ENCODE measurements at places on chromosomes 2 and 18.

GRCh38 chr2:119549241-119549640 is 5.0 kb downstream of the CFAP221 start:
- ATAC-seq = no peak

- no peak for ATAC-seq
Measured at GRCh38 chr18:43160509-43160908, 45.0 kb upstream of the RIT2 start.

- ATAC-seq = no peak
Measured at GRCh38 chr2:240916571-240917008, 10.5 kb downstream of the CROCC2 start.

DNA sequence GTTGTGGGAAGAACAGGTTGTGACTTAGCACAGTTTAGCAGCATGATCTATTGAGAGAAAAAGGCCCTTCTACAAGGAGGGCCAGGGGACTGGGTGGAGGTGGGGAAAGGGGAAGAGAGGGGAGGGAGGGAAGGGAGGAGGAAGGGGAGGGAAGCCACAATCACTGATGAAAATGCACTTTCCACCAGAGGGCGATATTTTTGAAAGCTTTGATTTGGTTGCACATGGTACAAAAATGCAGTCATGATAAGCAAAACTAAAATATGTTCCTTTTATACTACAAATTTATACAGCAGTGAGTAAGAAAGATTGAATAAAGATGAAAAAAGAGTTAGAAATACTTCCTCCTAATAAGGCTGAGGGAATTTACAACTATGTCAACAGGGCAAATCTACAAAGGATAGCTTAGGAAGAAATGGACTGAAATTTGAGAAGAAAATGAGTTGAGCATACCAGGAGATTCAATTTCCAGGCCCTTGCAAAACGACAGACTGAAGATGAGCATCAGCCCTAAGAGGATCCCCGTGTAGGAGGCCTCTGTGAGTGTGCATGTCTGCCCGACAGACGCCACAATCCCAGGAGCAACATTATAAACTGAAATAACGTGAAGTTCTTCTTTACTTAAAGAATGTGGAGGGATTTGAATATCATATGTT is 17.2 kb downstream of the SH3YL1 start:
- ATAC-seq = no peak

DNA sequence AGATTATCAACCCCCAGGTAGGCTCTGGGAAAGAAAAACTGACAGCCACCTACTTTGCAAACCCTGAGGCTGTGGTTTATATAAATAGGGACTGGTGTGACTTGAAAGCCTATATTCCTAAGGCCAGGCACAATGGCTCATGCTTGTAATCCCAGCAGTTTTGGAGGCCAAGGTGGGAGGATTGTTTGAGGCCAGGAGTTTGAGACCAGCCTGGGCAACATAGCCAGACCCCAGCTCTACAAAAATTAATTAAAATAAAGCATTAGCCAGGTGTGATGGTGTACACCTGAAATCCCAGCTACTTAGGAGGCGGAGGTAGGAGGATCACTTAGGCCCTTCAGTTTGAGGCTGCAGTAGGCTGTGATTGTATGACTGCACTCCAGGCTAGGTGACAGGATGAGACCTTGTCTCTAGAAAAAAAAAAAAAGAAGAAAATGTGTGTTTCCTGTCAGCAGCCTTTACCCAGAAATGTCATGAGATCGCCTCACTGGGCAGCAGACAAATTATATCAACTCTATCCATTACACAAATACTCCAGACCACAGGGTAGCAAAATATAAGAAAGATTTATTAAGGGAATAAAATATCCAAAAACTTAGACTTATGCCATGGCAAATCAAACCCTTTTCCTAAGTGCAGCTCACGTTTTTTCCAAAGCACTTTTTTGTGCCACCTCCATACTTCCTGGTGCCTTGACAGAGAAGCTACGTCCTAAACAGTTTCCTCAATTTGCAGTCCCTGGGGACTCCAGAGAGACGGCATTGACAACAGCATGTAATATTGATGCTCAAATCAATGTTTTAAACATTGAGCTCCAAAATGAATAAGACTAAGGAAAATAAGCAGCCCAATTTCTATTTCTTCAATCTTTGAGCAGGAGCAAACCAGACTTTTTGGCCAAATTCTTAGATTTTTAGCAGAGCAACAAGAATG is 190.8 kb upstream of the NDUFV2 start:
- ATAC-seq = no peak

- no peak for ATAC-seq
Measured at GRCh38 chr2:118251427-118251826, 163.2 kb downstream of the INSIG2 start.

- peak; percentile 86 for ATAC-seq
Measured at GRCh38 chr2:216348756-216349308, 23.5 kb downstream of the MARCHF4 start.

DNA sequence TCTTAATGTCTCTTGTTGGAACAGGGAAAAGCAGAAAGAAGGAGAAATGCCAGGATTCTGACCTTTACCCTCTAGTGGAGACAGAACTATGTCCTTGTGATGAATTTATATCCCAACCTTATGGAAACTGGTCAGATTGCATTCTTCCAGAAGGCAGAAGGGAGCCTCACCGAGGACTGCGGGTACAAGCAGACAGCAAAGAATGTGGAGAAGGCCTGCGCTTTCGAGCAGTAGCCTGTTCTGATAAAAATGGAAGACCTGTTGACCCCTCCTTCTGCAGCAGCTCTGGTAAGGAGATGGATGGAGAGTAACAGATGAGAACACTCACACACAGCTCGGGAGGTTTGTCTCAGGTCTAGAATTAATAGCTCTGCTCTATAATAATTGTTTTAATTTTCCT is 552.7 kb upstream of the HNMT start:
- ATAC-seq = no peak

DNA sequence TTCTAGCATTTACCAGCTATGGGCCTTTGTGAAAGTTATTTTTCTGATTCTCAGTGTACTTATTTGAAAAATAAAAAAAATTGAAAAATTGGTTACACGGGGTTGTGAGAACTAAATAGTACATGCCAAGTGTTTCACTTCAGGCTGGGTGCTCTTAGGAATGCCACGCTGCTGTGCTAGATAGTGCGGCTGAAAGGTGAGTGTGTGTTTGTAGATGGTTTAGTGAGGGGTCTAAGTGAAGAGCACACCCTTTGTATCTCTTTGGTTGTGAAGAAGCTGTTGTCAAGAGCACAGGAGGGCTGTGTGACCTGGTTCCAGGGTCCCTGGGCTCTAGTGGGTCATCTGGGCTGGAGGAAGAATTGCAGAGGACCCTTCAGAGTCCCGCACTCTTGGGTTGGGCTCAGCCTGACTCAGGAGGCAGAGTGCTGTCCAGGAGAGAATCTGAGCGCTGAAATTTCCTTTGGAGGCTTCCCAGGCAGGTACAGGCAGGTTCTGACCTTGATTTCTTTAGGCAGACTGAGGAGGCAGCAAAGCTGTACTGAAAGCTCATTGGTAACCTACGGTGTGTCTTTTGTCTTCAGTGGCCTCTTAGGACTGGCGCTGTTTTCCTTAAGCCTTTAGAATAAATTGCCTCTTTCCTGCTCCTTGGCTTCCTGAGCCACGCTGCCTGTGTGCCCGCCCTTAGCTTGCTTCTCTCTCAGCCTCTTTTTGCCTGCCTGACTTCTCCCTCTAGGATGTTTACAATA is 44.4 kb downstream of the MAP4K4 start:
- ATAC-seq = no peak

GRCh38 chr2:99657691-99658258 is 168.0 kb upstream of the REV1 start:
- ATAC-seq = no peak

GRCh38 chr2:225889452-225889851 is 489.9 kb downstream of the NYAP2 start:
- no peak for ATAC-seq

GRCh38 chr2:55530539-55531081 is 11.1 kb downstream of the CFAP36 start:
- ATAC-seq = peak; percentile 60

DNA sequence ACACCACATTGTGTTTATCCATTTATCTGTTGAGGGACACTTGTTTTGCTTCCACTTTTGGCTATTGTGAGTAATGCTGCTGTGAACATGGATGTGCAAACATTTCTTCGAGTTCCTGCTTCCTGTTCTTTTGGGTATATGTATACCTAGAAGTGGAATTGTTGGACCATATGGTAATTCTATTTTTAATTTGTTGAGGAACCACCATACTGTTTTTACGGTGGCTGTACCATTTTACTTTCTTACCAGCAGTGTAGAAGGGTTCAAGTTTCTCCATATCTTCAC is 23.1 kb downstream of the ANXA4 start:
- ATAC-seq = no peak

DNA sequence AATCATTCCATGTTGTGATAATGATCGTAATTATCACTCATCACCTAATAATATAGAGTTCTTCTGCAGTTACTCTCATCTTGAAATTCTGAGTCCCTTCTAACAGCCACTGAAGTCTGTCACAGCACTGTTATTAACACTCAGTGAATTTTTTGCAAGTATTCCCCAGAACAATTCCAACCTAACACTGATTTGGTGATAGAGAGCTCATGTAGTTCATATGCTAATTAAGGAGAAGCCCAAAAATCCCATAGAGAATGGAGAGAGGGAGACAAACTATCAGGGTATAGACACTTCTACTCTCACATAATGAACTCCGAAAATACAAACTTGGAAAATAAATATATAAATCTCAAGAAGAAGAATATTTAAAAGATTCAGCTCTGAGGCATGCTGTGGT is 1253.4 kb upstream of the NXPH2 start:
- no peak for ATAC-seq

DNA sequence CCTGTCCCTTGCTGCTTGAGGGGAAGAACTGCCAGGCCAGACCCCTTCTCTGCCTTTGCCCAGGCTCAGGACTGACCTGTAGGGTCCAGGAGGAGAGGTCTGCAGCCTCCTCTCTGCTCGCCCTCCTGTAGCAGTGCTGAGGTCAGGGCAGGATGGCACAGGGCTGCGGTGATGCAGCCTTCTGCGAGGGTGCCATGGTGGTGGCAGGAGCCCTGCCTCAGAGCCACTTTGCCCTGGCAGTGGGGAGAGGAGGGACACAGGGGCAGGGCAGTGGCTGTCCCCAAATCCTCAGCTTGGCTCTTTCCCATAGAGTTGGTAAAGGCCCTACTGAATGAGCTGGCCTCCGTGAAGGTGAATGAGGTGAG is 884 bp downstream of the PROM2 start:
- ATAC-seq = no peak

- no peak for ATAC-seq
Measured at GRCh38 chr2:207183506-207183905, 17.8 kb upstream of the KLF7 start.

Data from activated CD4-positive, CD25-positive, alpha-beta regulatory T cell treated with anti-CD3 and anti-CD28 coated beads, Interleukin-2, amount 50 U/mL, for 24 hours (primary cell).